Mammary epithelial cell (primary cell): ENCODE measurements at places on chromosomes 2 and 18. TPM values are rescaled to one million over a fixed set of nuclear protein-coding genes. Genes with fewer than 3 reads are reported as not detected.
A peak's percentile ranks its signal among the peaks of the same experiment; 100 is the strongest.

DNA sequence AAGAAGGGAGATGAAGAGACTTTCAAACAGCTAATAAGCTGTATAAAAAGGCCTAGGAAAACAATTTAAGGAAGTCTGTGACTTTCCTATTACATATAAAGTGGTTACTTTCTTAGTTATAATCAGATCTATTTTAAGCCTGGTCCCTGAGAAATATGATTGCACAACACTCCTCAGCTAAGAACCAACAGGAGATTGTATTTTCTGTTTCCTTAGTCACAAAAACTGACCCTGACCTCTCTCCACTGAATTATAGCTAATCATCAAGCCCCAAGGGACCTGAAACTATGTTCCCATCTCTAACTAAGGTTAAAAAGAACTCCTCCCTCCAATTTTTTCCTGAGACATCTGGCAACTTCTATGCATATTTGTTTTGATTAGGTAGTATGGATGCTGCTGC lies 106.9 kb downstream of the ROCK1 start:
- DNase-seq = peak; percentile 14

GRCh38 chr18:72672364-72673184 lies 128.4 kb upstream of the CBLN2 start:
- peak; percentile 12 for DNase-seq

SPATA3 gene
- not detected for total RNA-seq

CNOT9 gene
- 39.8 TPM for total RNA-seq

LIMS2 gene
- 8.0 TPM for total RNA-seq
